ENCODE measurements at places on chromosomes 5 and 9.

DNA sequence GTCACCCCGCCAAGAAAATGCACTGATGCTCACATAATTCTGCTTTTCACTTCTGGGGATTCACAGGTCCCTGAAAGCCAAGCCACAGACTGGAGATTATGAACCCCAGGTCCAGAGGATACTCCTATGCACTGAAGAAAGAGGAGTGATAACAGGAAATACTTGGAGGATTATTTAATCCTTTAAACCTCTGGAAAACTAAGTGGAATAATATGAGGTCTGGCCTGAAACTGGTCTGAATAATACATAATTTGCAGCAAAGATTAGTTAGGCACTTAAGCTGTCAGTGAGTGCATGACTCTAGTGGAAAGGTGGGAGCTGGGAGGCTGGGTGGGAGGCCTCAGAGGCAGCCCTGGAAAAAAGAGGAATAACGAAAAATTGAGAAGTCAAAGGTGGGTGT is 45.7 kb downstream of the MARCHF3 start:
- no peak for DNase-seq

DNA sequence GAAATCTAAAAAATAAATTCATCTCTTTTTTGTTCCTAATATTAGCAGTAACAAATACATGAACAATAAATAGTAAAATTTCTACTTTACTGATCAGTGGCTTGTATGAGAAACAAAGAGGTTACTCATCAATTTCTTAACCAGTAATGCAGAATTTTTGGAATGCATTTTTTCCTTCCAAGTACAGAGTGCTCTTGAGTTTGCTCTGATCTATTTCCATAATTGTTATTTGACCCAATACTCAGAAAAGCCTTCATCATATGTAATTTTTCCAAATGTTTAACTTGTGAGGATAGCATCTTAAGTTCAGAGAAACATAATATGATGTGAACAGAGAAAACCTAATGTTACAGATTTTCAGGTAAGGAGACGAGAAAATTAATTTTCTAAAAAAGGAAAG is 47.3 kb downstream of the FBN2 start:
- no peak for DNase-seq

DNA sequence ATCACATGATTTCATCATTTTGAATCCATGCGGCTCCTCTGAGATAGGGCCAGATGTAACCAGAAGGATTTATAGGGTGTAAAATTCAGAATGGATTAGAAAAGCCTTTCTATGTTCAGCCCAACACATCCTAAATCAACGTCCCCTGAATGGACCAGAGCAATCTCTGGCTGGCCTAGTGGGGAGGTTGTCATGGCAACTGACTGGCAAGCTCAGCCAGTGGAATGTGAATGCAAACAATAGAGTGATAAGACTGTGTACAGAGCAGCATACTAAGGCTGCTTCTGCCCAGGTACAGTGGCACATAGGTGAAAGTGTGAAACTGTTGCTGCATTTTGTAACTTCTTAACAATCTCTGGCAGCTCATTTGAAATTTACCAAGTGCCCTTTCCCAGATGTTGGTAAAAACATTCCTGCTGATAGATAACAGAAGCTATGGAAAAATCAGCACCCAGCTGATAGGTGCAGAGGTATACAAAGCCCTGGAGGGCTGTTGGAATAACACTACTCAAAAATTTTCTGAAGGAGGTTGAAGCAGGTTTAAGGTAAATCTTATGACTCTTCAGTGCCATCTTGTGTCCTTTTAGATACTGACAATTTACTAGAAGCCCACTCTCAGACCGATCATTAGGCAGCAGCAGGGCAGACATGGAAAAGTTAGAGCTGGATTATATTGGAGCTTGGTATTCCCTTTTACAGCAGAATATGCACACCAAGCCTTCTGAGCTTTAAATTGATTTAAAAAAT is 267.2 kb downstream of the RAB3C start:
- DNase-seq: peak; percentile 7

DNA sequence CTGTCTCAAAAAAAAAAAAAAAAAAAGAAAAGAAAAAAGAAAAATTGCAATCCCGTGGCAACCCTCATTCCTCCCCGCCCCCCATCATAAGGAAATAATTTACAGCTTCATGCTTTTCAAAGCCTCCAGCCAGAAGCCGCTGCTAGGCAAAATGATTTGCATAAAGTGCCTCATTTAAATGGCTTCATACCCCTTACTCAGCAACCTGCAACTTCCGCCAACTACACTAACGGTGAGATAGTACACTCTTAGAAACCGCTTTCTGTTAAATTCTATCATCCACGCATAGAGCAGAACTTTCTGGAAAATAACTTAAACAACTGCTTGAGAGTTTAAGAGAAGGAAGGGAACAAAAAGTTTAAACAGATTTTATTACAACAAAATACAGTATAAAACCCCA is 17.8 kb downstream of the SERINC5 start:
- no peak for DNase-seq
